ENCODE measurements at places on chromosomes 7 and 10.

DNA sequence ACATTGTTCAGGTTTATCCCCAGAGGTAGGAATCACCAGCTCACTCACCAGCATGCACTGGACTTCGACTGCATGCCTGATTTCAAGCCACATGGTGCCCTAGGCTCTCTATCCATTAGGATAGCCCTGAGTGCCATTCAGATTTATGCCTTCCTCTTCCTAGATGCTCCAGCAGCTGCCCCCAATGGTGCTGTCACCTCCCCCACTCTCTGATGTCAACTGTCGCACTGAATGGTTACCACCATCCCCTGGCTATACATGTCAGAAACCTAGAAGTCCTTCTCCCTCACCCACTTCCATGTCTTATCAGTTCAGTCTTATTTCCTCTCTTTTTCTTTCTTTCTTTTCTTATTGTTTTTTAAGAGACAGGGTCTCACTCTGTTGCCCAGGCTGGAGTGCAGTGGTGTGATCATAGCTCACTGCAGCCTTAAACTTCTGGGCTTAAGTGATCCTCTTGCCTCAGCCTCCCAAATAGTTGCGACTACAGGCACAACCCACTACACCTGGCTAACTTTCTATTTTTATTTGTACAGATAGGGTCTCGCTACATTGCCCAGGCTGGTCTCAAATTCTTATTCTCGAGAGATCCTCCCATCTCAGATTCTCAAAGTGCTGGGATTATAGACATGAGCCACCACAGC, 2.9 kb downstream of the SFXN4 start:
- DNase-seq = no peak

GRCh38 chr10:47380341-47381102, 3.6 kb downstream of the ZNF488 start:
- no peak for DNase-seq

DNA sequence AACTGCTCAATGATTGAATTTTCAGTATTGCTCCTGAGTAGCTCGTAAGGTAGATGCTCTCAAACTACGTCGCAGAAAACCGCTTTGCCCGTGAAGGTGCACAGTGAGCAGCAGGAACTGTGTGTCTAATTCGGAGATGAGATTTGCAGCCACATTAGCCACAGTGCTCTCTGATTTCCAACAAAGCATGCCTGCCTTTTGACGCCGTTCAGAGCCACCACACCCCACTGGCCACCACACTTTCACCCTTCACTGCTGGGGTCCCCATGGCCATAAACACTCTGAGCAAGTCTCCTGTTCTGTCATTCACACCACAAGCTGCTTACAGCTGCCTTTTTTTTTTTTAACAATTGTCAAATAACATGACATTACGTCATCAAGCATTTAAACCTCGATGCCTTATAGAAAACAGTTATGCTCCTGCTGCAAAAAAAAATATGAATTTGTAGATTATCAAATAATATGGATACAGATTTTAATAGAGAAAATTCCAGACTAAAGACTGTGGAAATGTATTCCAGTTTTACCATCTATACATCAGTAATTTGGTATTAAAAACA, 578.8 kb upstream of the PFKP start:
- no peak for DNase-seq

DNA sequence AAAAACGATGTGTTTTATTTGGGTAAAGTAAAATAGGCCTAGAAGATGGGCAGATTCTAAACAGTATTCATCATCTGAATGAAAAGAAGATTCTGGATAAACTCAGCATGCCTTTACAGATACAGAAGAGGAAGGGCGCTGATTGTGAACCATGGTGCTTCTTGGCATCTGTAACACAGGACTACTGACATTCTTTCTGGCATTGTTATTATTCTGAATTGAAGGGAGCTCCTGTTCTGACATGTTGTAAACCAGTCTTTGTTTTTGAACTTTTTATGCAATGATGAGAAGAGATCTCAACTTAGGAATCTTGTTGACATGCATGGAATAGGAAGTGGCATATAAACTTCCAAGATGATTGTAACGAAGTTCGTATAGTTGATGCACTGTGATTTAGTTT, 13.5 kb downstream of the RPA3 start:
- no peak for DNase-seq

GRCh38 chr7:12220389-12221046, 9.4 kb downstream of the TMEM106B start:
- DNase-seq = no peak

DNA sequence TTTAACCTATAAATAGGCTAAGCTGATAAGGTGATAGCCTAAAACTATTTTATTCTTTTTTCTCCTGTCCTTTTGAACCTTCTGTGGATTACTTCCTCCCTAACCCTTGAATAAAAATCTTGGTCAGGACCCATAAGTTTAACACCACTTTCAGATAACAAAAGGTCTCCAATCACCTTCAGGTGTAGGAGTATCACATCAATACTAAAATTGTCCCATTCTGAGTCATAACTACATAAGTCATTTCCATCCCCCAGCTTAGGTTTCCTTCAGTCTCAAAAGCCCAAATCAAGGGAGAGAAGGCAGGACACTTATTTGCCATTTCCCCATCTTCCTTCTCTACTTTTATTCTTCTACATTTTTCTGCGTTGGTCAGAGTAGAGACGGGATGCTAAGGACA, 56.9 kb upstream of the WNT16 start:
- DNase-seq = peak; percentile 14

DNA sequence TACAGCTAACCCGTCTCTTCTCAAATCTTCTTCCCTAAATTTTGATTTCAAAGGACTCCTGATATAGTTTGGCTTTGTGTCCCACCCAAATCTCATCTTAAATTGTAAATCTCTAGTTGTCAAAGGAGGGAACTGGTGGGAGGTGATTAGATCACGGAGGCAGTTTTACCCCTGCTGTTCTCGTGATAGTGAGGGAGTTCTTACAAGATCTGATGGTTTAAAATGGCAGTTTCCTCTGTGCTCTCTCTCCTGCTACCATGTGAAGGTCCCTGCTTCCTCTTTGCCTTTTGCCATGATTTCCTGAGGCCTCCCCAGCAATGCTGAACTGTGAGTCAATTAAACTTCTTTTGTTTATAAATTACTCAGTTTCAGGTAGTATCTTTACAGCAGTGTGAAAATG, 269.3 kb downstream of the POLR1F start:
- DNase-seq = no peak

Measured in activated CD4-positive, alpha-beta T cell treated with anti-CD3 and anti-CD28 coated beads, Interleukin-2, amount 50 U/mL, for 16 hours (primary cell).